ENCODE measurements at places on chromosomes 16 and 17.
A peak's percentile ranks its signal among the peaks of the same experiment; 100 is the strongest.

GRCh38 chr16:50386774-50387173, 18.0 kb upstream of the BRD7 start:
- no peak for DNase-seq

GRCh38 chr17:82153745-82154375, 55.8 kb upstream of the FASN start:
- peak; percentile 59 for DNase-seq

DNA sequence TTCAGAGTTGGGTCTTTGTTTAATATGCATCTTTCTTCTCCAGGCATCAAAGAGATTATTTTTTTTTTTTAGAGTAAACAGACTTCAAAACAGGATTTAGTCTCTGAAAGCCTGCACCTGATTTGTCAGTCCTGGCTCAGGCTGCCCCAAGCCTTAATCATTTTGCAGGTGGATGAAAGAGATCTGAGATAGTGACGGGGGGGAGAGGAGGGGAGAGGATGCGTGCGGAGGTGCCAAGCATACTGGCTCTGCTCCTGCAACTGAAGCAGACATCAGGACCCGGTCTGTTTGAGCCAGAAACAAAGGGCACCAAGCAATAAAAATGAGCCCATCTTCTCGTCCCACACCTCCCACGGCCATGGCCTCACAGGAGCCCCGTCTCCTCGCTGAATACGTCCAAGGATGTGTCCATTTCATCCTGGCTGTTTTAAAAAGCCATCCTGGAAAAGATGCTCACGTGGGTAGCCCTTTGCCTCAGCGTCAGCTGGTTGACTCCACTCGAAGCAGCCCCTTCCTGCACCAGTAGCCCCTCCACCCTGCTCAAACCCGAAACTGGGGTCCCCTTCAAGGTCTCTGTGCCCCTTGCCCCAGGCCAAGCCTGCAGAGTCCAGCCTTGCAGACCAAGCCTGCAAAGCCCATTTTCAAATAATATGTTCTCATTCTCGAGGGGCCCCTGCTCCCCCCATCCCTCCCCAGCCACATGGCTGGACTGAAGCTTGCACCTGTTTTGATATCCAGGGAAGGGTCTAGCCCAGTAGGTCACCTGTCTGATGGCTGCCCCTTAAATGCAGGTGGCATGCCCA, 84.8 kb upstream of the TNRC6C start:
- no peak for DNase-seq

GRCh38 chr16:35195864-35196216, 1736.4 kb downstream of the TP53TG3F start:
- DNase-seq: no peak

- no peak for DNase-seq
These were observed 203.0 kb downstream of the UTP18 start for GRCh38 chr17:51463353-51463752.

- DNase-seq: no peak
These were observed 35.8 kb upstream of the BHLHA9 start for GRCh38 chr17:1234455-1234854.

GRCh38 chr16:1210461-1210860, 14.6 kb downstream of the TPSG1 start:
- no peak for DNase-seq

- no peak for DNase-seq
These were observed 335.3 kb downstream of the CNTNAP4 start for GRCh38 chr16:76612497-76612896.

DNA sequence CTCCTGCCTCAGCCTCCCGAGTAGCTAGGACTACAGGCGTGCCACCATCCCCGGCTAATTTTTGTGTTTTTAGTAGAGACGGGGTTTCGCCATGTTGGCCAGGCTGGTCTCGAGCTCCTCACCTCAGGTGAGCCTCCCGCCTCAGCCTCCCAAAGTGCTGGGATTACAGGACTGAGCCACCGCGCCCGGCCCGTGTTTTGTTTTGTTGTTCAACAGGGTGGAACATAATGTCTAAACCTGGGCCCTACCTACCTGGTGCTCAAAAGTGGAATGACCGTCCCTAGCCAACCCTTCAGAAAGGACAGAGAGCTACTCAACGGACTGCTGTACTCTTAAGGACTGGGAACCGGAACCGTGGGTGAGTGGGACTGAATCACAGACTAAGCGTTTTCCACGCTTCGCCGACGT, 772 bp upstream of the KIF22 start:
- no peak for DNase-seq

DNA sequence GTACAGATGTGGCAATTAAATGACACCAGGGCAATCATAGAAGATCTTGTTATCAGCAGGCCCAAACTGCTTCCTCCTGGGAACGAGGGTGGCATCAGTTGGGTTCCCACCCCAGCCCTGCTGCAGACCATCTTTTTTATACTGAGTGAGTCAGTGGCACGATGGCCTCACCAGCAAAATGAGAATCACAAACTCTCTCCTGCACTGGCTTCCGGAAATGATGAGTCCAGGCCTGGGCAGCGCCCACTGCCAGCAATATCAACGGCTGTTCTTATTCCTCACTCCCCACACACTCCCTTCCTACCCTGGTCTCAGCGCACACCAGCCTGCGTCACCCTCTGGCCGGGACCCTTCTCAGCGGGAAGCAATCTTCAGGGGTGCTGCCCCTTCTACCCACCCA, 340.3 kb downstream of the FOXL1 start:
- no peak for DNase-seq

DNA sequence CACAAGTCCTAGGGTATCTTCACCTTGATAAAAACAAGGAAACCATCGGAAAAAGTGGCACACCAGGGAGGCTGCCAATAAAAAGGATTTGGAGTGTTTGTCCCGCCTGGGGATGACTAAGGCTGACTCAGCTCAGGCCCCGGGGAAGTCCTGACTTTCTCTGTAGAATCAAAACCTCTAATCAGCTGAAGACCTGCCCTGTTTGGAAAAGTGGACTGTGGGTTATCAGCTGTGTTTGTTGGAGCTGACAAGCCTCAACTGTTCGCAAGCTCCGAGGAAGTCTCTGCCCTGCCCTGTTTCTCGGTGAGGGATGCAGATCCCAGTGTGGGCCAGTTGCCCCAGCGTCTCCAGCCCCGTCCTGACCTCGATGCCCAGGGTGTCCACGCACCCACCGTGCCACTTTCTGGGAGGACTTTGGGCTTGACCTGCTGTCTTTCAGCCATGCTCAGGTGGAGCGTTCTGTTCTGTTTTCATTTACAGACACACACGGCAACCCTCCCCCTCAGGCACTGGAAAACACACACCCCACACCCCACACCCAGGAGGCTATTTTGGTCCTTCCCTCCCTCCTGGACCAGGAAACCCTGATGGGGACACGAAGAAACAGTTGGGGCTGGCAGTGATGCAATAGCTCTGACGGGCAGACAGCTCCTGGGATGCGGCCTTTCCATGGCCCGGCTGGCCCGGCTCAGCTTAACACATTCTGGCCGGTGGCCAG, 27.6 kb upstream of the PITPNA start:
- peak; percentile 55 for DNase-seq

DNA sequence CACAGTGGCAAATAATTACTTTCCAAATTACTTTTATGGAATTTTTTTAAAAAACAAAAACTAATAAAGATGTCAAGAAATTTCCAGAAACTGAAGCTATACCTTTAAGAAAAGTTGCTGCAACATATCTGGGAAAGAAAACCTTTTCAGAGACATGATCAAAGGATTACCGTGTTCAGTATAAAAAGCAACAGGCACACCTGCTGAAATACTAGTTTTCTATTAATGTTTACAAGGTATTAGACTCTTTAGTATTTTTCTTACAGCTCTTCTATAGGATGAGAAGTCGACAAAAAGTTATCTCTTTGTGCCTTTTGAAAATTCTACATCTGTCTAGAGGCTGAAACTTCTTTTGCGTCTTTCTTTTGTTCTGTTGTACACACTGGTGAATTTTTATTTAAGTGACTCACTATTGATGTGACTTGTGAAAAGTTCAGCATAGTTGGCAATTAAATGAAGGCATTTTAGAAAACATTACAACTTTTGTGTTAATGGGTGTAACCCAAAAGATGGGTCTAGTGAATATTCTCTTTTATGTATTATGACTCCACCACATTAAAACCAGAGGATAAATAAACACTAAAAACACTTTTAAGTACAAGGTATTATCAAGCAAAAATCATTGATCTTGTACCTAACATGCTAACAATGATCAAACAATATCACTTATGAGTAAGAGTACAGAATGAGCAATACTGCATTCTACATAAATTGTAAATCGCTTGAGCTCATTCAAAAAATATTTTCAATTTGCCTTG, 23.8 kb downstream of the NACA2 start:
- no peak for DNase-seq

DNA sequence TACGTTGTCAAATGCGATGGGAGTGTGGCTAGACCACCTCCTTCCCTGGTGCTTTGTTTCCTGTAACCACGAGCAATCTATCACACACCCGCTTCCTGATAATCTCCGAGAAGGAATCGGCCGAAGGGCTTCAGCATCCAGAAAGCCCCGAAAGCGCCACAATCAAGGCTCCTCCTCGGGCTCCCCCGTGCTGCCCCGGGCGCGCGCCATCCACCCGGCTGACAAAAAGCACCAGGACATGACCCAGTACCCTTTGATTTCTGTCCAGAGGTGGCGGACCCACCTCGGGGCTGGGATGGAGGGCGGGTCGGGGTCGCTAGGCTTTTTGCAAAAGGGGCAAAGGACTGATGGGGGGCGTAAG, 743 bp upstream of the ARMC7 start:
- DNase-seq: no peak

GRCh38 chr17:9648521-9649110, 3.3 kb downstream of the USP43 start:
- no peak for DNase-seq

- no peak for DNase-seq
These were observed 21.3 kb downstream of the UBN1 start for GRCh38 chr16:4868535-4868934.

- no peak for DNase-seq
These were observed 44.6 kb downstream of the NFAT5 start for GRCh38 chr16:69610356-69610755.

DNA sequence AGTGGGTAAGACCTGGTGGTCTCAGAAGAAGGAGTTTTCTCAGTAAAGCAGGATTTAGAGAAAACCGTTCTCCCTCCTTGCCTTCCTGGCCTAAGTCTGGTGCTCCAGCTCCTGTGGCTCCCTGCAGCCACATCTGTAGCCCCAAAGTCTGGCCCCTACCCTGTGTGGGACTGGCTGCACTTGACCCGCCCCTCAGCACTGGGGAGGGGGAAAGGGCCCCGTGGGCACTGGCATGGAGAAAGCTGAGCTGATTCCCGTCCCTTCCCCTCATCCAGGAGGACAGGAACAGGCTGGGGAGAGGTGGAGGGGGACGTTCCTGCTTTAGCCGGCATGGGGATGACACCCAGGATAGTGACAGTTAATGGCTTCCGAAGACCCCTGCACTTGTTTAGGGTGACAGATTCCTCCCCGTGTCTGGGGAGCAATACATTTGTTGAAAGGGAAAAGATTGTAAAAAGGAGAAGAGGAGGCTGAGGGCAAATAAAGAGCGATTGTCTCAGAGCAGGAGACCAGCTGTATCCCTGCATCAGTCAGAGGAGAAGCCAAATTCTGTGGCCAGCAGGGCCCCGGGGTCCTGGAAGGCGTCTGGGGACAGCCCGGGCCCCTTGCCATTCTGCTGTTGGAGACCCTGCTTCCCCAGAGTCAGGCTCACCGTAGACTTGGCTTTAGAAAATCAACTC, 37.9 kb downstream of the GRIN2C start:
- DNase-seq: no peak

GRCh38 chr16:4524571-4524970, 14.0 kb downstream of the CDIP1 start:
- no peak for DNase-seq

DNA sequence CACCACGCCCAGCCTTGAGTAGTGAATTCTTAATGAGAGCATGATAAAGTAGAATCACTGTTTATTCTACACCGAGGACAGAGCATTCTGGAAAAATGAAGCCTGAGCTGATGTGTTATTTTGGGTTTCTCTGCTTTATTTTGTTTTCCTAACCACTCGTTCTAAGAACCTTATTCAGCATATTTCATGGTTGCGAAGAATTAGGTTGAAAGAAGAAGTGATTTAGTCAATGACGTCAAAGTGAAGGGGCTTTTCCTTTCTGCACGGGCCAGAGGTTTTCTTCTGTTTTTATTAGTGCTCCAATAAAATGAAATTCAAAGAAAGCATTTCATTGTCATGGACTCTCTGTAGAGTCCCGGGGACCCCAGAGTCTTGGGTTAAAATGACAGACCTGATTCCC, 178.5 kb downstream of the MAF start:
- no peak for DNase-seq

- no peak for DNase-seq
These were observed 750 bp downstream of the ZFHX3 start for GRCh38 chr16:73047221-73047535.

DNA sequence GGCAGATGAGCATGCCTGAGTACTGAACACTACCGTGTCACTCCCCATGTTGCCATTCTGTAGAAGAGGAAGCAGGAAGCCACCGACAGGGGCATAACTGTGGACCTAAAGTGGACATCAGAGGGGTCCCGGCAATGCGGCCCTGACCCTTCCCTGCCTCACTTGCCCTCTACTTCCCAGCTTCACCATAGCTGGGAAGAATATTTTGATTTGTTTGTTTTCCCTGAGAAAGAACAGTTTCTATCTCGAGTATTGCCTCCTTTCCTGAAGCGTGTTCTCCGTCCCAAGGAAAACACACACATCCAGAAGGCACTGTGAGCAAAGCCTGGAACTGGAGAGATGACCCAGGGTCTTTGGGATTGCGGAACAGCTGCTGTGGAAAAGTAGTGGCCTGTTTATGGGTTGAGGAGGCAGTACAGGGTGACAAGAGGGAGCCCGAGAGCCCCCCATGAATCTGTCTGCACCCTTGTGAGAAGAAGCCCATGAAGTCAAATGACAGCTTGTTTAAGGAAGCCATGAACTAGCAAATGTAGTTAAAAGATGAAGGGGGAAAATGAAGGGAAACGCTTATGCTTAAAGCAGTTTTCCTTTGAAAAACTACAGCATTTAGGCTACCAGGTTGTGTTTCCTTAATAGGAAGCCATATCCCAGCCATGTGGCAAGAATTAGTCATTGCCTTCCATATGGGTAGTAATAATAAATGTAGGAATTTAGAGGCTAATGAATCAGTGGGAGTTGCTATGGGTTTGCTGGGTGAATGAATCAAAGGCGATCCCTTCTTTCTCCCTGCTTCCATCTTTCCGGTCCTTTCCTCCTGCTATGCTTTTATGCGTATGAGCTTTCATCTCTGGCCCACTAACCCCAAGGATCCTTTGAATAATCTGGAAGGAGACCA, 90.0 kb upstream of the TBX2 start:
- no peak for DNase-seq

DNA sequence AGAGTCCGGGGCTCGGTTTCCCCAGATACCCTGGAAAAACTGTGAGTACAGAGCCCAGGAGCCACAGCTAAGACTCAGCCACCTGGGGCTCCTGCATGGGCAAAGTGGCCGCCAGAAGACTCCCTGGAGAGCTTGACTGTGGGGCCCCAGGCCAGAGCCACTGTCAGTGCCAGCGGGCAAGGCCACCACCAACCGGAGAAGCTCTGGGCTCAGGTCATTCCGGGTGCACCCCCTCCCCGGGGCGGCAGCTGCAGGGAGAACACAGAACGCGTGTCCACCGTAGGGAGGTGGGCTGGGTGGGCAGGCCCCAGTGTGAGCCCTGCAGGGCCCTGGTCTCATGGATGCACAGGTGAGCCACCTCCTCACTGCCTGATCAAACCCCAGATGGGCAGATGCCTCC, 22.3 kb upstream of the RBFOX3 start:
- peak; percentile 8 for DNase-seq

- no peak for DNase-seq
These were observed 24.6 kb downstream of the NME3 start for GRCh38 chr16:1746693-1747195.

Measured in left colon (tissue), 2 donors.